ENCODE measurements at places on chromosomes 2 and 18.

- DNase-seq = no peak
Observed at GRCh38 chr2:220460257-220460985, 833.0 kb downstream of the SLC4A3 start.

DNA sequence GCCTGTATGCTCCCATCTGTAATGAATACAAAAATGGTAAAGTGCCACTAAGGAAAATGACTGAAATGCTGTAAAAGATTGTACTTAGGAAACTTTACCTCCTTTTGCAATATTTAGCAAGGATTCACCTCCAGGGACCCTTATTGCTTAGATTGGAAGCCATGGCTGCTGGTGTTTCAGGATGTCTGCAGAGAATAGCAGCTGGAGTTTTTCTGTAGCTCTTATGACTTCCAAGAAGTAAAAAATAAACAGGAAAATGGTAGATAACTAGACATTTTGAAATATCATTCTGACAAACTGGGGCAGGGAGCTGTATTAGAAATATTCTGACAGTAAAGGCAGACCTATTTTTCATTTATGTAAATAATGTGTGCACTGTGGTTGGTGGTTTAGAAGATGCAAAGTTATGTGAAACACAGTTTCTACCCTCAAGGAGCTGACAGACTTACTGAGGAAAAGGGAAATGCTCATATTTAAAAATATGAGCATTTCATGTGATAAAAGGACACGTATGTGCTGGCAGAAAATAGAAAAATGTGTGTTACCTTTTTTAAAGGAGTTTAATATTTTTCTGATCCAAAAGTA lies 224.9 kb upstream of the BOD1L2 start:
- DNase-seq = no peak

DNA sequence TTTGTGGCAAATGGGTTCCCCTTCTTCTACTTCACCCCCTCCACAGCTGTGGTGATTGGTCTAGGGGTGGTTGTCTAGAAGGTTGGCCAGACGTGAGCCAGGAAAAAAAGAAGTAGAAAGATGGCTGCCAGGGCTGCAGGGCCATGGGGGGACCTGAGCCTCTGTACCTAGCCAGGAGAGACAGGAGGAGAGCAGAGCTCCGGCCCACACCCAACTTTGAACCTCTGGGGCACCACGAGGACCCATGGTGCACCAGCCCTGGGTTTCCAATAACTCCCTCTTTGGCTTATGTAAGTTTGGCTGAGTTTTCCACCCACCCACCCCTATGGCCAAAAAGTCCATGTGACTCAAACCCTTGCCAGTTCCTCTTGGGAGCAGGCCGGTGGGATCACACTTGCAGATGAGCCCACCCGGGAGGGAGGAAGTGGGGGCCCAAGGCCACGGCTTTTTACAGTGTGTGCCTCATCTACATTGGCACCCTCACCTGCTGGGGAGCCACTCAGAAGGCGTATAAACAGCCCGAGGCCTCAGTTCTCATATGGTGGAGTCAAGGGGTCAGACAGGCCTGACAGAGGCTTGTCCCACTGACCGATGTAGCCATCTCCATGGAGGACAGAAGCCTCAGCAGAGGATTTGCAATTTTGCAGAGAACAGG lies 293.1 kb upstream of the HDAC4 start:
- DNase-seq = no peak

DNA sequence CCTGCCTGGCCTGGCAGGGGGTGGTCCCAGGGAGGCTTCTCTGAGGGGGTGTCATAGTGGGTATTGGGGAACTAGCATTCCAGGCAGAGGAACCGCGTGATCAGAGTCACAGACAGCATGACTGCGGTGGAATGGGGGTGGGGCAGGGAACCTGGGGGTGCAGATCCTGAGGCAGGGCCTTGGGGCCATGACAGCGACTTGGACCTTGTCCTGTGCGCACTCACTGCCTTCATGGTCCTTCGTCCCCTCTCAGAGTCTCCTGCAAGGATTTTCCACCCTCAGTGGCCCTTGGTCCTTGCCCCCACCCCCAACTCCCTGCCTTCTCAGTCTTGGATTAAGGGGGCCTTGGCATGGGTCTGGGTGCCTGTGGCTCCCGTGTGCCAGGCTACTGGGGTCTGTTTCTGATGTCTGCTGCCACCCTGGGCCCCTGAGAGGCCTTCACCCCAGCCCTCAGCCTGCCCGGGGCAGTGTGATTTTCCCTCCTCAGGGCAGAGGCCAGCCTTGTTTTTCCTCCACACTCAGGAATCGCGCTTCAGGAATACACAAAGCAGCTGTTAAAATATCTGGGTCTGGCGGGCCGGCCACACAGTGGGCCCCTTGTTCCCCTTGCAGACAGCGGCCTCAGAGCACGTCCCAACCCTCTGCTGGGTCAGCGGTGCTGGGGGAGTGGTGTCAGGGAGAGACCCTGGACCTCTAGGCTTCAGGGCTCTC lies 51.6 kb downstream of the GLI2 start:
- no peak for DNase-seq

DNA sequence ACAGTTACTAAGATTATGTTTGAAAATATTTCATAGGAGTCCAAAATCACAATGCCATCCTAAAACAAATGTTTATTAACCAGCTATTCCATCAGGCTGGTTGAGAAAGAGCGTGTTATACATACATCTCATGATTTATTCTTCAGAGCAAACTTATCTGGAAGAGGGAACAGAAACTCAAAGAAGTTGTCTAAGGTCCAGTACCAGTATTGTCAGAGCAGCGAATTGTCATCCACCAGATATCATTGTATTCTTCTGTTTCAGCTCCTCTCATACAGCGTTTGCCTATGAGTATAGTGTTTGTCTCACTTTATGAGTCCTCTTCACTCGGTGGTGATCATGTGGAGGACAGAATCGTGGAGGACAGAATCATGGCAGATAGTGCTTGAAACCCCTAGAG lies 238.2 kb downstream of the OSR1 start:
- DNase-seq = no peak

DNA sequence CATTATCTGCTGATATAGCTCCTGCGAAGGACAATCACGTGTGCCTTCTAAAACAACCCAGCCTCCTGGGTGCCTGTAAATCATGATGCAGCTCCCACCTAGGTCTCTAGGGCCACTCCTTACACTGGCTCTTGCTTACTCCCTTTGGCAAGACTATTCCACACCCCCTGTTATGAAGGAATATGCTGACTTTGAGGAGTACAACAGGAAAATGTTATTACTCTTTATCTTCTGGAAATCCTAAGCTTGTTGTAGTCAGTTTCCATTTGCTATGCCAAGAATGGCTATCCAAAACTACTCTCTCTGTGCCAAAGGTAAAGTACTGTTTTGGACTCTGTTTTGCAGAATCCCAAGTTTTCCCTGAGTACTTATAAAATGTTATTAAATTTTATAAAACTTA lies 7.7 kb downstream of the SGO2 start:
- no peak for DNase-seq

DNA sequence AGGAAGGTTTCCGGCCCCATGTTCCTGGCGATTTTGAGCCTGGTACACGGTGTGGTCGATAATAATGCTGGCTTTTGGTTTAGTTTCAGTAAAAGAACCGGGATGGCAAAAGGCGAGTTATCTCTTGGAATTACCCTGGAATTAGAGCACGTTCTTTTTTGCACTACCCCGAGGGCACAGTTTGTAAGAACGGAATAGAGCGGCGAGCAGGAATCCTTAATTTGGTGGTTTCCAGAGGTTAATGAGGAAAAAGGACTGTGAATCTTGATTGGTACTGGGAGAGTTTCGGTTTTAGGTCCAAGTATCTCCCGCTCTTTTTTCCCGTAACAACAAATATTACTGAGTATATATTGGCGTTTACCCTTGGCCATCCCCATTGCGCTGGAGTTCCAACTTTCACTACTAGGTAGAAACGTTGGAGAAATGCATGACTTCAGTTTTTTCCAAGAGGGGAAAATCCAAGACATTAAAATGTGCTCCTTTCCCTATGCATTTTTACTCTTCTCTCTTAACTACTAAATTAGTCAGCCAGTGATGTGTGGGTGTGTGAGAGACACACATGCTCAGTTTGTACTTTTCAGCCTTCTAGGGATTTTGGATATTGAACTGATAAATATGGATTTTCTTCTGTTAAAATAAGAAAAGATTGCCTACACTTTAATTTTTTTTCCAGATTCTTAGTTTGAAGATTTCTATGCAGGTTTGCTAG lies 160.8 kb downstream of the AGPS start:
- DNase-seq = no peak

DNA sequence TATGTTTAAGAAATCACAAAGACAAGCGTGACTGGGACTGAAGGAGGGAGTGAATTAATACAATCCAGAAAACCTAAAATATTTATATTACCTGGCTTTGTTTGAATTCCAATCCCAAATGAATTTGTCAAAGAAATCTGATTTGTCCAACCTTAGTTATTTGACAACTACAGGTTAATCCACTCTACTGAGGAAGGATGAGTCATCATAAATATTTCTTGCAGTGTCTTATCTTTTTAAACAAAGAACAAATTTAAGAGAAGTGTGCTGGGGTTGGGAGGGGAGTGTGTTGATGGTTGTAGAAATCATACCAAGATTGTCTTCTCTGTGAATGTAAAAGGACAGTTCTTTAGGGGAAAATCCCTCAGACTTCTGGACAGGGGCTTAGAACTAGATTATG lies 1106.3 kb upstream of the SLC39A10 start:
- no peak for DNase-seq

DNA sequence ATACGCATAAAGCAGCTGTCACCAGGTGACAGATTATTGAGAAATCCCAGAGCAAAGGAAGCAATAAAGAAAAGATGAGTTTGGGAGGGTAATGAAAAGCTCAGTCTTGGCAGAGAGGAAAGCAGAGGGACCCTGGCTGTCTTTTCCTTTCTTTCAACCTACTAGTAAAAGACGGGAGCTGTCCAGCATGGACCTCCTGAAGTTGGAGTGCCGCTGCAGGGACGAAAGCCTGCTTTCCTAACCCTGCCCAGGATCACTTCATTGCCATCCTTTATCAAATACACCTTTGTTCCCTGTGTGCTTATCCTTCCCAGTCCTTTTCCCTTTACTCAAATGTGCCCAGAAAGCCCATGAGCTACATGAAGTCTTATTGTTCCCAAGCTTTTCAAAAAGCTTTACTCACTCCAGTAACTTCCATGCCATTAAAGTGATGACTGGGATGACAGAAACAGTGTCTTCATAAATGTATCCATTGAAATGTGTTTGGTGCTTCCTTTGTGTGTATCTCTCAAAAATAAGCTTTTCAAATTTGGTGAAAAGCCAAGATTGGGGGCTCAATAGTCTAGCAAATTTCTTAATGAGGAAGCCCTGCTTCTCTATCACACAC lies 3.7 kb upstream of the SPR start:
- no peak for DNase-seq

DNA sequence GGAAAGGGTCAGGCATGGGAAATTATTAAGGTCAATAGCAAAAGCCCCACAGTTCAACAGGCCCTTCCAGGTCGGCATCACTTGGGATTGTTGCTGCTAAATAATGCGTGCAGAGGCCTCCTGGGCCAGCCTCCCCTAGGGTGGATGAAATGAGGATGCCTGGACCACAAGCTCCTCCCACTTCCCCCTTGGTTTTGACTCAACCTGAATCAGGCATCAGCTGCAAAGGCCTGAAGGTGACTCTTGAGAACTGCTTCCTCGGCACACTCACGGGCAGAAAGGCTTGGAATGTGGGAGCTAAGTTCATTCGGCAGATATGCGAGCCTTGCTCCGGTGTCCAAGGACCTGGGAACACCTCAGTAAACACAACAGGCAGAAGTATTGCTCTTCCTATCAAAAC lies 69.3 kb downstream of the MBP start:
- DNase-seq = peak; percentile 49

- no peak for DNase-seq
Observed at GRCh38 chr2:234286118-234286598, 210.7 kb downstream of the ARL4C start.

DNA sequence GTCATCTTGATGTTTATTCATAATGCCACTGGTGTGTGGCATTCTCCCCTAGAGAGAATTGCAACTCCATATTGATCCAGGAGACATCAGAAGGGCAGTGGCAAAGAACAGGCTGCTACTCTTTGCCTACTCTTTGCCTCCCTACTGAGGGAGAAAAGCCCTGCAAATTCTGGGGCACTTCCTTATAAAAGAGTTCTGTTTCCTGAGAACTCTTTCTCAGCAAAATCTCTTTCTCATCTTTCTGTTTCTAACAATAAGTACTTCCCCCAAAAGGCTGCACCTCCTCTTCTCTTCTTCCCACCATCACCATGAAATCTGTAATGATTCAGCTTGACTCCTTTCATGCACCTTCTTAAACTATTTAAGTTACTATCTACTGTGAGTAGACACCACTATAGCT lies 270.3 kb downstream of the MREG start:
- DNase-seq = no peak

DNA sequence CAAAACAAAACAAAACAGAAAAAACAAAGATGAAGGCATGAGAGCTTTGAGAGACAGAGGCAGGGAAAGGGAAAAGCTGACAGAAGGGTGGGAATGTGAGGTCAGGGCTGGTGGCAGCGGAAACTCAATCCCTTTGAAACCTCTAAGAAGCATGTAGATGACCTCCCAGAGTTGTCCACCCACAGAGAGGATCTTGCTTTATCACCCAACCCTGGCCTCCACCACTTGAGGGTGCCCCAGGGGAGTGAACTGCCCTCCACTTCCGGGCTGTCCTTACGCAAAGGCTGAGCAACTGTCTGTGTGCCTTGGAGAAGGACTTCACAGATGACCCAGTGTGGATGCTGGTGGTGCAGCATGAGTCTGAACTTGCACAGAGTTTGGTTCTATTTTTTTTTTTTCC lies 26.7 kb downstream of the PDCL3 start:
- no peak for DNase-seq

DNA sequence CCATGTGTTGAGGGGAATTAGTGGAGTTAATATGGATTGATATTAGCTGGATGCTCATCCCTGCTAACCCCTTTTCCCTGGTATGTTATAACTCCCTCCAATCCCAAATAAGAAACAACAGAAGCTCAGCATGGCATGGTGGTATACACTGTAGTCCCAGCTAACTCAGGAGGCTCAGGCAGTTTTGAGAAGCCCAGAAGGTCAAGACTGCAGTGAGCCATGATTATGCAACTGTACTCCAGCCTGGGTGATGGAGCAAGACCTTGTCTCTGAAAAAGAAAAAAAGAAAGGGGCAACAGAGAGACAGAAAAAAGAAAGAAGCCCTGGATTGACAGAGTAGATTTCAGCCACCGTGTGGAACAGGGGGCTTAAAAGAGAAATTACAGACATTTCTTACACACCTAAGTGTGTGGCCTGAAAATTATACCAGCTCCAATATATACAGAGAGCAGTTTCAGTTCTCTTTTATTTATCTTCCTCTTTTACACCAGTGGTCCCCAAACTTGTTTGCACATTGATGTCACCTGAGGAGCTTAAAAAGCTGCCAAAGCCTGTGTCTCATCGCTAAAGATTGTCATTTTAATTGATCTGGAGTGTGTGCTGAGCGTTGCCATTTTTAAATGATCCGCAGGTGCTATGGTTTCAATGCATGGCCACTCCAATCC lies 203.6 kb downstream of the UBE2E3 start:
- no peak for DNase-seq

Measured in stimulated activated CD8-positive, alpha-beta memory T cell treated with anti-CD3 and anti-CD28 coated beads, Interleukin-15, amount 100 ng/mL, for 4 hours (primary cell).